Adrenal gland (tissue), 19 donors: ENCODE measurements at places on chromosomes 12 and 14. TPM values are rescaled to one million over a fixed set of nuclear protein-coding genes. Genes with fewer than 3 reads are reported as not detected.

Gene VRTN
- total RNA-seq = not detected

DNA sequence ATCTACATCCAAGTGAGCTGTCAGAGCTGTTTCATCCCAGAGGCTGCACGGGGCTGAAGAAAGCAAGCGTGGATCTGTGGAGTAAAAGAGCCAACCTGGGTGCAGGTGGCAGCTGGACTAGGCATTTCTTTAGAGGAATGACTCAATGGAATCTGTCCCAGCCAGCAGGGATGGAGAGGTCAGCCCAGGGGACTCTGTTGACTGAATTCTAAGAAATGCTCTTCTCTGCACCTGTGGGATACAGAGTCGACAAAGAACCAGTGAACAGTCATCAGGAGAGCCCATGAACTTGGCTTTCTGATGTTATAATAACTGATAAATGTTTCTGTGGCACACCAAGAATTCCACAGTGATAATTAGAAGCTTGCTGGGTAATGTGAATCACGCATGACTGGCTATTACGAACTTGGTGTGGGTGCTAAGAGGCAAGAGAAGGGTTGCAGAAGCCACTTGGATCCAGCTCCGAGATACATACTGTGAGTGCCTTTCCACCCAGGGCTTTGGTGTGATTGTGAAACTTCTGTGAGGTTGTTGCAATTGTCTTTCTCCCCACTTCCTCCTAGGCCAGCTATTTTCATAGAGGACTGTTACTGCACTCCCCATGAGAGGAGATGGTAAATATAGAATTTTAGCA lies 16.2 kb downstream of the PYGL start:
- no peak overlapping the region for H3K27ac ChIP-seq
- peak; percentile 37 for DNase-seq
- no peaks in the 10 kb centered on the region for H3K36me3 ChIP-seq
- peaks cover 8% of the 10 kb centered on the region for H3K4me1 ChIP-seq

DNA sequence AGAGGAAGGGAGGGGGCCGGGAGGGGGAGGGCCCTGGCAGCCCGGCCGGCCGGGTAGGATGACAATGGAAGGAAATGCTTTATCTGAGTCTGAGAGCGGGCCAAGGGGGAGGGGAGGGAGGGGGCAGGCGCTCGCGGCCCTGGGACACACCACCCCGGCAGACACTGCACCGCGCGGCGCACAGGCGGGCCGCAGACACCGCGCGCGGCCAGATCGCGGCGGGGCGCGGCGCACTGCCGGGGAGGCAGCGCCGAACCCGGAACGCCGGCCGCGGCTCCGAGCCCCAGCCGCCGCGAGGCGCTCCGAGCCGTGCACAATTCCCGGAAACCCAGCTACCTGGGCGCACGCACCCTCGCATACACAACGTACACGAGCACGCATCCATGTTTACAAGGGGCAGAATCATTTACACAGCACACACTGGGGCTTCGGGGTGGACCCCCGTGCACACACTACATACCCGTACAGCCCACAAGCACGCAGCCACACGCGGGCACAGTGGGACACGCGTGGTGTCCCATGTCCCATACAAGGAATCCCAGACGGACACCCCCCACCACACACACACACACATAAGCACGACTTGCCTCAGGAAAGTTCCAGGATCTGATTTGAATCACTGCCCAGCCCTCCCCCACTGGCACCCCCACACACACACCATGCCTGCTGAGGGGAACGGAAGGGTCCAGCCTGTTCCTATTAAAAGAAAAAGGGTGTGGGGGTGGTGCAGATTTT lies at the start of gene HDAC7:
TSS of gene HDAC7 (minus strand) at position 8 of the 735 bp plus-strand sequence. CDS start 118 bp downstream, outside the sequence.
- peaks cover 81% of the 10 kb centered on the region for H3K4me1 ChIP-seq
- peak; percentile 94 for DNase-seq
- H3K4me3 ChIP-seq = peak within 1 kb of the TSS; percentile 64

DNA sequence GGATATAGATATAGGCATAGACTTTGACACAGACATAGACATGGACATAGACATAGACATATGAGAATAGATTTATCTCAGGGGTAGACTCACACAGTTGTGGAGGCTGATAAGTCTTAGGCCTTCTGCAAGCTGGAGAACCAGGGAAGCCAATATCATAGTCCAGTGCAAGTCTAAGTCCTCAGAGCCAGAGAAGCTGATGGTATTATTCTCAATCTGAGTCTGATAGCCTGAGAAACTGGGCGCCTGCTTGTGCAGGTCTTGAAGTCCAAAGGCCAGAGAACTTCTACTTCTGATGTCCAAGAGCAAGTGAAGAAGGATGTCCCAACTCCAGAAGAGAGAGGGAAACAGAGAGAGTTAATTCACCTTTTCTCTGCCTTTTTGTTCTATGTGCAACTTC lies 476.5 kb downstream of the SLC6A15 start:
- H3K4me3 ChIP-seq = no peak overlapping the region
- no peaks in the 10 kb centered on the region for H3K27me3 ChIP-seq
- no peak overlapping the region for H3K27ac ChIP-seq
- H3K4me1 ChIP-seq = no peaks in the 10 kb centered on the region

Gene C12orf50
- not detected for total RNA-seq

Gene GZMB
- 0.56 TPM for total RNA-seq

Gene KLRC2
- not detected for total RNA-seq

- peak; percentile 63 for DNase-seq
- no peak overlapping the region for H3K4me3 ChIP-seq
- no peaks in the 10 kb centered on the region for H3K4me1 ChIP-seq
- no peaks in the 10 kb centered on the region for H3K36me3 ChIP-seq
Measured at GRCh38 chr14:32252030-32252670, 49.1 kb upstream of the RNU6-8 start.

GRCh38 chr14:50049093-50049492 lies 67.3 kb downstream of the VCPKMT start:
- H3K4me3 ChIP-seq = no peak overlapping the region
- H3K36me3 ChIP-seq = no peaks in the 10 kb centered on the region
- DNase-seq = no peak
- H3K4me1 ChIP-seq = peaks cover 18% of the 10 kb centered on the region

- H3K4me1 ChIP-seq = no peaks in the 10 kb centered on the region
- no peak overlapping the region for H3K4me3 ChIP-seq
- no peak for DNase-seq
- no peaks in the 10 kb centered on the region for H3K27me3 ChIP-seq
- H3K27ac ChIP-seq = no peak overlapping the region
- no peaks in the 10 kb centered on the region for H3K36me3 ChIP-seq
Measured at GRCh38 chr12:102652645-102653313, 172.4 kb upstream of the IGF1 start.

GRCh38 chr12:55982319-55982936 lies 8.6 kb downstream of the RAB5B start:
- H3K27me3 ChIP-seq = no peaks in the 10 kb centered on the region
- H3K4me1 ChIP-seq = no peaks in the 10 kb centered on the region
- no peak for DNase-seq
- H3K27ac ChIP-seq = no peak overlapping the region
- H3K36me3 ChIP-seq = peaks cover 50% of the 10 kb centered on the region
- no peak overlapping the region for H3K4me3 ChIP-seq

- no peak overlapping the region for H3K4me3 ChIP-seq
- H3K36me3 ChIP-seq = no peaks in the 10 kb centered on the region
- no peaks in the 10 kb centered on the region for H3K4me1 ChIP-seq
- no peak overlapping the region for H3K27ac ChIP-seq
Measured at GRCh38 chr14:58914279-58914855, 274.1 kb upstream of the DAAM1 start.

Gene RERGL
- 0.54 TPM for total RNA-seq

Gene SERPINA9
- total RNA-seq = not detected

Gene TARBP2
- 28.3 TPM for total RNA-seq

DNA sequence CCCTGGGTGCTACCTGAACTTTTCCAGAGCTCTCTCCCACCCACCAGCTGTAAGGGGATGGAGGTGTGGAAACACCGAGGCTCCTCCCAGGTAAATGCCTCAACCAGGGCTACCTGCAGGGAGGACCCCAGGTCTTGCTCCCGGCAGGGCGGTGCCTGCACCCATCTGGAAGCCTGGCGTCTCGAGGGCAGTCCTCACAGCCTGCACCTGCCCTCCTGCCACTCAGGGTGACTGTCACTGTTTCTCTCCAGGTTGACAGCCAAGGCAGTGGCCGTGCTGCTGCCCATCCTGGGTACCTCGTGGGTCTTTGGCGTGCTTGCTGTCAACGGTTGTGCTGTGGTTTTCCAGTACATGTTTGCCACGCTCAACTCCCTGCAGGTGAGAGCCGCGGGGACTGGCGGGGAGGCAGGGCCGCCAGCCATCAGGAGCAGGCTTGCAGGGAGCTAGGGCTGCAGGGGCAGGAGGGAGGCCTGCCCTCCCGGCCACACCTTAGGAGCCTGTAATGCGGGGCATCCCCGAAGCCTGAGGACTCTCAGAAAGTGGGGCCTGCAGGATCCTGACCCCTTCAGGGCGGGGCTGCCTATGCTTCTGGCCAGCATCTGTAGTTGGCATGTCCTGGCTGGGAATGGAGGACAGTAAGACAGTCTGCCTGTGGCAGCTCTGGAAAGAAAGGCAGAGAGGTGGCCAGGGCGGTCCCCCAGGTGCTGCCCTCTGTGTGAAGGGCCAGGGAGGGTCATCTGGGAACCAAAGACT lies 182.3 kb downstream of the ADGRD1 start:
- H3K36me3 ChIP-seq = no peaks in the 10 kb centered on the region
- H3K4me1 ChIP-seq = no peaks in the 10 kb centered on the region
- H3K4me3 ChIP-seq = no peak overlapping the region
- no peak for DNase-seq
- H3K27me3 ChIP-seq = no peaks in the 10 kb centered on the region

Gene KRT77
- not detected for total RNA-seq

GRCh38 chr14:23306412-23307145 lies at the start of gene BCL2L2:
Gene BCL2L2, plus strand, starts transcription at chr14:23306833. Its CDS starts 935 bp downstream, at chr14:23307768.
- peak within 1 kb of the TSS; percentile 86 for H3K27ac ChIP-seq
- peak within 1 kb of the TSS; percentile 71 for H3K4me3 ChIP-seq
- peaks cover 49% of the 10 kb centered on the region for H3K4me1 ChIP-seq
- peak; percentile 97 for DNase-seq

GRCh38 chr14:44494137-44494536 lies 12.9 kb downstream of the FSCB start:
- no peaks in the 10 kb centered on the region for H3K4me1 ChIP-seq
- no peak overlapping the region for H3K27ac ChIP-seq
- H3K4me3 ChIP-seq = no peak overlapping the region
- no peaks in the 10 kb centered on the region for H3K36me3 ChIP-seq
- no peak for DNase-seq
- H3K27me3 ChIP-seq = no peaks in the 10 kb centered on the region

GRCh38 chr14:32934881-32935633 lies 3.6 kb upstream of the NPAS3 start:
- H3K4me1 ChIP-seq = peaks cover 16% of the 10 kb centered on the region
- peak overlapping the region; percentile 54 for H3K4me3 ChIP-seq
- peak; percentile 22 for DNase-seq

DNA sequence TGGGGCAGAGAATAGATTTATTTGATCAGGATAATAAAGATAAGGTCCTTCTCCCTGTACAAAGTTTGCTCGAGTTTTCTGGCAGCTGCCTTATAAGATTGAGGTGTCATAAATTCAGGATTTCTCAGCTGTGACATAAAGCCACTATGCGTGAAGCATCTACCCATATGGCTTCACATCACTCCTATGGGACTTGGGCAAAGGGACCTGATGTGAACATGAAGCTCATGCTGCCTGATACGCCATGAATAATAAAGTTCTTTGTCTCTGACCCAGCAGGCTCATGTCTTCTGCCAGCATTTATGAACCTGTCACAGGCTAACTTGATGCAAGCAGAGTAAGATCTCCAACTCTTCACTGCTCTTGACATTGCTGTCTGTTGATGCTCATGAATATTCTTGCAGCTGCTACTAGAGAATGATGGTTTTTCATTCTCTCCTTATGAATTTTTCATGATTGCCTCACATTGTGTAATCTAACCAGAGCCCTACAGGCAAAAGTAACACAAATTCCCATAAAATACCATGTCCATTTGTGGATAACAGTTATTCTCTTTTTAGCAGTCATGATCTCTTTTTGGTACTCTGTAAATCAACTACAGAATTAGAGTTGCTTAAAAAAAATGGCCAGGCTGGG lies 49.0 kb upstream of the CPNE8 start:
- no peaks in the 10 kb centered on the region for H3K36me3 ChIP-seq
- no peaks in the 10 kb centered on the region for H3K4me1 ChIP-seq
- H3K4me3 ChIP-seq = no peak overlapping the region
- no peaks in the 10 kb centered on the region for H3K27me3 ChIP-seq
- H3K27ac ChIP-seq = no peak overlapping the region

- H3K27me3 ChIP-seq = no peaks in the 10 kb centered on the region
- no peak for DNase-seq
- H3K27ac ChIP-seq = peak overlapping the region; percentile 85
- peaks cover 26% of the 10 kb centered on the region for H3K4me1 ChIP-seq
- no peak overlapping the region for H3K4me3 ChIP-seq
Measured at GRCh38 chr14:101823511-101824120, 62.1 kb downstream of the PPP2R5C start.

DNA sequence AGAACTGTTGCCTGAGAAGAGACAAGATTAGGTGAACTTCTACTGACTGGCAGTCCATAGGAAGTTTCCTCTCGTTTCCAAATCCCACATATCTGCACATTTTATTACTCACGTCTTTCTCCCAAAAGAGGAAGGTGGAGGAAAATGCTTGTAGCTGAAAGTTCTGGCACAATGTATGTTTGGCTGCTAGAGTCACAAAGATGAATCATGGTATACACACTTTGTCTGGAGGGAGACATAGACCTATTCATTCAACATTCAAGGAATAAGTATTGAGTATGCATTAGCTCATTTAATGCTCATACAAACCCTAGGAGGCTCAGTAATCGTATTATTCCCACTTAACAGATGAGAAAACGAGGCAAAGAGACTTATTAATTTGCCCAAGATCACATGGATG lies 291.8 kb downstream of the FOXN3 start:
- no peaks in the 10 kb centered on the region for H3K27me3 ChIP-seq
- DNase-seq = no peak
- no peak overlapping the region for H3K27ac ChIP-seq
- no peaks in the 10 kb centered on the region for H3K4me1 ChIP-seq
- no peak overlapping the region for H3K4me3 ChIP-seq
- no peaks in the 10 kb centered on the region for H3K36me3 ChIP-seq

Gene PTCSC3
- not detected for total RNA-seq

Gene GLTP
- 36.2 TPM for total RNA-seq

- H3K27me3 ChIP-seq = peaks cover 3% of the 10 kb centered on the region
- H3K27ac ChIP-seq = no peak overlapping the region
- H3K36me3 ChIP-seq = no peaks in the 10 kb centered on the region
- DNase-seq = no peak
Measured at GRCh38 chr12:10663869-10664268, 10.0 kb downstream of the STYK1 start.

Gene C1QL4
- not detected for total RNA-seq

GRCh38 chr12:80769553-80770140 lies 52.9 kb downstream of the MYF5 start:
- DNase-seq = no peak
- no peak overlapping the region for H3K27ac ChIP-seq
- H3K4me3 ChIP-seq = no peak overlapping the region
- H3K4me1 ChIP-seq = no peaks in the 10 kb centered on the region
- no peaks in the 10 kb centered on the region for H3K36me3 ChIP-seq

Gene PMCH
- total RNA-seq = not detected
